ENCODE measurements at places on chromosomes 16 and 17.
A peak's percentile ranks its signal among the peaks of the same experiment; 100 is the strongest.

DNA sequence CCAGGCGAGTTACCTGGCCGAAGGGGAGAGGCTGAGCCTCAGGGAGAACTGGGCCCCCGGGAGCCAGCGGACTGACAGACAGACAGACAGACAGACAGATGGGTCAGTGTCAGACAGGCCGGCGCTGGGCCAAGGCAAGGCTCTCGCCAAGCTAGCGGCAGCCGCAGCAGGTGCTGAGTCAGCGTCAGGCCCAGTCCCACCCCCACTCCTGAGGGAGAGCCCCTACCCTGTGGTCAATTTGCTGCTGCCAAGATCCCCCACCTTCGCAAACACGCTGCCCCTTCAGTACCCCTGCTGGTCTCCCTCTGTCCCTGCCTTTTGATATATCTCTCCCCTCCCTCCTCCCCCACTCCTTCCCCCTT lies 1.5 kb downstream of the FGF11 start:
- no peak for DNase-seq

DNA sequence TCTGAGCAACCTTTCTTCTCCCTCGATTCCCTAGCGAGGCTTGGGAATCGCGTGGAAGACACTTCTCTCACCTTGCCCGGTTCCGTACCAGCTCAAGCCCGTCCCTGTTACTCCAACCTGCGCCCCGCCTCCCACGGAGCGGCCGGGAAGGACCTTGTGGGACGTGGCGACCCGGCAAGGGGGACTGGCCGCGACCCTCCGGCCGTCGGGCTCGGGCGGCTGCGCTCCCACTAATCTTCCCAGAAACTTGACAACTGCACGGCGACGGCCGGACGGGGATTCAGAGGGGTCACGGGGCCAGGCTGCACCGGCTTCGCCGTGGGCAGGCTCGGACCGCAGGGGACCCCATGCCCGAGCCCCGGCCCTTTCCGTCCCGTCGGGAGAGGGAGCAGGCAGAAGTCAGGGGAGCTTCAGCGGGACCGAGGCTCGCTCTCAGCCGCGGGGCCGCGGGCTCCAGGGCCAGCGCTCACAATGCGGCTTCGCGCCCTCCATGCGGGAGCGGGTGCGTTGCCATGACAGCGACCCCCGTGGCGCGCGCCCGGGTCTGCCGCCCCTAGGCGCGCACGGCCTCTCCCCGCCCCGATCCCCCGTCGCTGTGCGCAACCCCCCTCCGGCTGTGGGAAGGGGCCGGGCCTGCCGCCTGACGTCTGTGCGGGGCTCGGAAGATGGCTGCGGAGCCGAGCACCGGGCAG lies at the start of gene SGSM2:
Gene SGSM2, plus strand, starts transcription at position 650 of the 692 bp plus-strand sequence. CDS start 188 bp downstream, outside the sequence.
- peak; percentile 59 for DNase-seq

- DNase-seq = no peak
These were observed 250.7 kb upstream of the MYOCD start for GRCh38 chr17:12415031-12415430.

DNA sequence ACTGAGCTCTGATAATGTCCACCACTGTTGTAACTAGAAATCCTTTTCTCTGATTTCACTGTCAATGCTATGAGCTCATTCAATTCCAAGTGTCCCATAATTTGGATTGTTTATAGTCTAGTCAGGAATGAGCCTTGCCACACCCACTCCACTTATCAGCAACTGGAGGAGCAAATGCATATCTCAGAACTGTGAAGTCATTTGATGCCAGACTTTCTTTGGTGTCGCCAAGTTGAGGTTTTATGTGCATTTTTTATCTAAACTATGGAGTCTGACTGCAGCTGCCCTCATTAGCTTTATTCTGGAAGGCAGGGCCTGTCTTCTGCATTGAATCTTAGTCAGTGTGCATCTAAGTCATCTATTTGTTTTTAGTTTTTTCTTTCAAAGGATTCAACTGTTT lies 361.3 kb downstream of the PMP22 start:
- DNase-seq = no peak

DNA sequence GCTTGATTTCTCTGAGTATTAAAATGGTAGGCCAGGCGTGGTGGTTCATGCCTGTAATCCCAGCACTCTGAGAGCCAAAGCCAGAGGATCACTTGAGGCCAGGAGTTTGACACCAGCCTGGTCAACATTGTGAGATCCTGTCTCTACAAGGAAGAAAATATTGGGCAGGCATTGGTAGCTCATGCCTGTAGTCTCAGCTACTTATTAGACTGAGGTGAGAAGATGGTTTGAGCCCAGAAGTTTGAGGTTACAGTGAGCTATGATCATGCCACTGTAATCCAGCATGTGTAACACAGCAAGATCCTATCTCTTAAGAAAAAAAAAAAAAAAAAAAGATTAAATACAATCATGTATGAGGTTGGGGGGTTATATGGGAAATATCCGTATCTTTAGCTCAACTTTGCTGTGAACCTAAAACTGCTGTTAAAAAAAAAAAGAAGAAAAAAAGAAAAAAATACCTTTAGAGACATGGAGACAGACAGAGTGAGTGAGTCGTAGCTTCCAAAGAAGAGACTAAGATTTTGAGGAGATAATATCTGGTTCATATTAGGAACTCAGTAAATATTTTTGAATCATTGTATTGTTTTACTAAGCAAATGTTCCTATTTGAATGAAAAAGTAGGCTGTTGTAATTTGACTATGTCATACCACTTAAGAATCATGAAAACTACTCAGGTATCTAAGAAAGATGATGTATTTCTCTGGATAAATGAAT lies 325.7 kb upstream of the TBX2 start:
- no peak for DNase-seq

DNA sequence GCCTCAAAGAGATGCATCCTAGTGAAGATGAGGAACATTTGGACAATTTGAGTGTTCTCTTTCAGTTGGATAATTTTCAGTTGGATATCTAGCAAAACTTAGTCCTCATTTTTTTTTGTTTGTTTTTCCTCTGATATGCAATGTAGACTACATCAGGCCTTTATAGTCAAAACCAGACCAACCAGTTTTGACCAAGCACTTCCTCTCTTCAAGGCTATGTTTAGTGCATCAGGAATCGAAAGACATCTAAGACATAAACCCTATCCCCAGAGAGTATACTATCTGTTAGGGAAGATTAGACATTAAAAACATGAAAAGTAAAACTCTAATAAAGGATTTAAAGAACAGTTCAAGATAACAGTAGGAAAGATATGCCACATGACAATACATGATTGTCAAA lies 256.1 kb downstream of the IRX3 start:
- DNase-seq = no peak

- no peak for DNase-seq
These were observed 762 bp upstream of the RBL2 start for GRCh38 chr16:53433509-53433908.

GRCh38 chr17:27635275-27635823 lies 4.4 kb downstream of the LGALS9 start:
- DNase-seq = no peak

GRCh38 chr16:64253525-64253924 lies 868.3 kb downstream of the CDH11 start:
- DNase-seq = no peak

- DNase-seq = no peak
These were observed 66.1 kb upstream of the DNAH17 start for GRCh38 chr17:78643326-78643725.

GRCh38 chr17:50018909-50019308 lies 23.9 kb upstream of the DLX3 start:
- no peak for DNase-seq

- DNase-seq = no peak
These were observed 2.8 kb downstream of the WNK4 start for GRCh38 chr17:42783062-42783790.

- DNase-seq = no peak
These were observed 41.1 kb downstream of the CFAP20 start for GRCh38 chr16:58088091-58088490.

DNA sequence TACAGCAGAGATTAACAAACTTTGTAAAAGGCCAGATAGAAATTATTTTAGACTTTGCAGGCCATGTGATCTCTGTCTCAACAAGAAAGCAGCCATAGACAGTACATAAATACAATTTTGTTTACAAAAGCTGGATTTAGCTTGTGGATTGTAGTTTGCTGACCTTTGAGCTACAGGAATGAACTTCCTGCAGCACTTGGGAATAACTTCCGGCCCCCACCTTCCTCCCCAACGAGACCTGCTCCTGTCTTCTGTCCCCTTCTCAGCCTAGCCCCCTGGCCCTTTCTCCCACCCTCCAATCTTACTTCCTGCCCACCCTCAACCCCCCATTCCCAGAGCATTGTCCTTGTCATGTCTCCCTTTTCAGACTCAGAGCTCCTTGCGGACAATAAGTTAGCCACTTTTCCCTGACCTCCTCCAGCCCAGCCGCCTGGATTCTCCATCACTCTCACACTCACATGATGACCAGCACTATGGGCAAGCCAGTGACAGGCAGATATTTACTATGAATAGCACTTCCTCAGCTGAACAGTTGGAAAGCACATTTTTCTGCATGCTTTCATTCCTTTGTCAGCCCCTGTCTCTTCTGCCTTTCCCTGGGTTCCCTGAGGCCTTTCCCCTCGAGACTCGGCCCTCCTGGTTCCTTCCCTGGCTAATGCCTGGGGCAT lies 27.6 kb upstream of the DLX3 start:
- no peak for DNase-seq

DNA sequence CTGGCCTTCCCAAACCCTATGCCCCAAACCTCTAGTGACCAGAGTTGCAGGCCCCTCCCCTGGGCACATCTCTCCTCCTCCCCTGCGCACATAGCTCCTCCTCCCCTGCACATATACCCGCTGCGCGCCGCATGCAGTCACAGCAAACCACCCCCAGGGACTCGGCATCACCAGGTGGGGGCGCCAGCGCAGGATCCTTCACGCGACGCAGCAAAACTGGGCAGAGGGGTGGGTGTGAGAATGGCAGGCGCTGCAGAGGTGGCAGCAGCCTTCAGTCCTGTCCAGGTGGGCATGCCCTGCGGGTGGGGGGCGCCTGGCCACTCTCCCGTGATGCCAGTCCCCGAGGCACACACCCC lies 5.6 kb downstream of the CORO6 start:
- DNase-seq = peak; percentile 91

DNA sequence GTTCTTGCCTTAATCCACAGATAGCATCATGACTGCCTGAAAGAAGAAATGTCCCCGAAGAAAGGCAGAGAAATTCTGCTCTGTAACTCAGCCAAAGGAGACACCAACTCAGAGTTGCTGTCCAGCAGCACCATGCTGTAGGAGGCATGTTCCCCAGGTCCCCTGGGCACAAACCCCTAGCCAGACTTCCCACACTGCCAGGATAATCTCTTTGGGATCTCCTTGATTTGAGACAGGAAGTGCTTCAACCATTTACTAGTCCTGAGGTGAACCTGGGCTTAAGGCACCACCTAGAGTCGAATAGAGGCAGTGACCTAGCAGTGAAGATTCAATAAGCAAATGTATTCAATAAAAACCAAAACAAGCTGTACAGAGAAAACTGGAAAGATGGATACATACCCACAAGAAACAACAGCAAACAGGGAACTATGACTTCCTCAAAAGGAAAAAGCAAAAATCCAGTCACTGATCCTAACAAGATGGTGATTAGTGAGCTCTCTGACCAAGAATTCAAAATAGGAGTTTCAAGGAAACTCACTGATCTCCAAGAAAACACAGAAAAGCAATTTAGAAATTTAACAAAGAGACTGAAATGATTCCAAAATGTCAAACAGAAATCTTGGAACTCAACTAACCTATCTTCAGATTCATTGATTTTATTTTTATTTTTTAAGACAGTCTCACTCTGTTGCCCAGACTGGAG lies 5.7 kb downstream of the OR4D2 start:
- peak; percentile 69 for DNase-seq

GRCh38 chr17:50024808-50025207 lies 29.8 kb upstream of the DLX3 start:
- no peak for DNase-seq

DNA sequence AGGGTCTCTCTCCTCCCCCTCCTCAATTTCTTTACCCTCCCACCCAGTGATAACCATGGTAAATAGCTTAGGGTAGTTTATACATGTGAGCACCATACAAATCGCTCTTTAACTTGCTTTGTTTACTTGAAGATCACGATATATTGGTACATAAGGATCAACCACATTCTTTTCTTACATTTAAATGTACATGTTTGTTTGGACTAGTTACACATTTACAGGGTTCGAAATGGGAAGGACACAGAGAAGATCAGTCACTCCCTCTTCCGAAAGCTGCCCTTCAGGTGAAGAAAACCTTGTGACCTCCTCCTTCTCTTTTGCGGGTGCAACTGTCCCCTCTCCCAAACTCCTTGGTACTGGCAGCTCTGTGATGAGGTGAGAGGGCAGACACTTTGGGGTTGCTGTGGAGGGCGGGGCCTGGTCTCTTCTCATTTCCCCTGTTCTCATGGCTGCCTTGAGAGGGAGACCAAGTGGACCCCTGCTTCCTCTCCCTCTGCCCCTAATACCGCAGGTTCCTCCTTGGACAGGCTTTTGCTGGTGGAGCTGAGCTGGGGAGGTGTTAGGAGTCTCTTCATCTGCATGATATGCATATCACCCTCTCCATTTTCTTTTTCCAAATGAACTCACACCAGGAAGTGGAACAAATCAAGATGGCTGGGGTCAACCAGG lies 4.7 kb upstream of the PIK3R6 start:
- DNase-seq = no peak

DNA sequence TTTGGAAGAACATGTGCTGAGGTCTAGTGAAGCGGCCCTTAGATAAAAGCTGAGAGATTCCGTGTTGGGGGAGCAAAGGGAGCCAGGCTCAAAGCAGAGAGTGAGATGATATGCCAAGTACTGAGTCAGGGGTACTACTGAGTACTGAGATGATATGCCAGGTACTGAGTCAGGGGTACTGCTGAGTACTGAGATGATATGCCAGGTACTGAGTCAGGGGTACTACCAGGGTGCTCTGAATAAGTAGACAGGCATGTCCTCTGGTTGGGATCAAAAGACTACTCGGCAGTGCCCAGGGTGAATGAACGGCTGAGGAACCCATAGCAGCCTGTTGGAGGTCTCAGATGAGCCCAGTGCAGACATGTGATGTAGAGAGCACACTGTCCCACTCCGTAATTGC lies 239.0 kb downstream of the SOX9 start:
- no peak for DNase-seq

- no peak for DNase-seq
These were observed 17.0 kb upstream of the DNASE1 start for GRCh38 chr16:3637371-3637923.

DNA sequence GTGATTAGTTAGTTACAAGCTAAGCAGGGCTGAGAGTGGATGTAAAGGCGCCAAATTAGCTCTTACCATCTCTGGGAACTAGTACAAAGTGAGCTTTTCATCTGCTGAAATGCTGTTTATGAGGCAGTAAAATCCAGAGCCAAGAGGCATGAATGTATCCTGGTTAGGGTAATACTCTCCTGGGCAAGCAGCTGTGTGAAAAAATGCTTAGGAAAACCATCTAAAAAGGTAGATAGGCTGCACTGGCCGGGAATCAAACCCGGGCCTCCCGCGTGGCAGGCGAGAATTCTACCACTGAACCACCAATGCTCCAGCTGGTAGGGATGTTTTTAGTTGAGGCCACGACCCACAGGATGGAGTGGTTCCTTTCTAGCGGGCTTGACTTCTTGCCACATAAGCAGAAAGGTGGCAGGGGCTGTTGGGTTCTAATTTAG lies 23.0 kb downstream of the VAC14 start:
- DNase-seq = no peak

Measured in CD4-positive, alpha-beta T cell treated with Interleukin-15 for 4 hours (primary cell).